Thoracic aorta (tissue), 2 donors: ENCODE measurements at places on chromosomes 3 and 15. TPM values are rescaled to one million over a fixed set of nuclear protein-coding genes. Genes with fewer than 3 reads are reported as not detected.

The ACKR2 gene
- total RNA-seq, result 11.9 TPM

The RAP2B gene
- total RNA-seq, result 12.9 TPM

- H3K4me1 ChIP-seq, result no peaks in the 10 kb centered on the region
- no peak overlapping the region for H3K4me3 ChIP-seq
- DNase-seq, result no peak
- H3K27me3 ChIP-seq, result no peaks in the 10 kb centered on the region
- no peaks in the 10 kb centered on the region for H3K36me3 ChIP-seq
Observed at GRCh38 chr15:31480356-31481025, 153.9 kb downstream of the KLF13 start.

The NEO1 gene
- 72.3 TPM for total RNA-seq

The BCHE gene
- total RNA-seq, result 2.2 TPM

The ACAN gene
- total RNA-seq, result 23.2 TPM

DNA sequence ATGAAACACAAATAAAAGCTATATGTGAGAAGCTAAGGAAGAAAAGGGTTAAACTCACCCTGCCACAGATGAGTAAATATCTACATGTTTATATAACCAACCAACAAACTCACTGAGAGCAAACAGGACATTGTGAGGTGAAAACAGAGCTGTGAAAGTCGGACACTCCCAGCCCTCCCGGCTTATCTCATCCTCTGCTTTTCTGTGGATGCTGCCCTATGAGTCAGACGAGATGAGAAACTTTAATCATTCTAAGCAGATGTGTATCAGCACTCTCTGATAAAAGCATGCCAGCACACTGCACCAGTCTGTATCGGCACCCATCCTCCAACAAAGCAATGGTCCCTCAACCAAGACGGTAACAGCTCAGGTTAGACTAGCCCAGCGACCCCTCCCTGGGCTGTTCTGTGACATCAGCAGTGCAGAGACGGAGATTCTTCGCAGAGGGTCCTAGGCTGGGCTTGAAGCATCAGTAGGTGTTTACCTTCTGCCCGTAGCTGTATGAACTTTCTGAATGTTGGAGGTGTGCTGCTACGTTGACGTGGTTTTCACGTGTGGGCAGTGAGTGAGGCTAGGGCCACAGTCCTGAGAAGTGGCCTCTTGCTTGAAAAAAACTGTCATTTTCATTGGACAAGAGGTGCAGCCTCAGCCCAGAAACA lies 119.8 kb upstream of the ALDH1A3 start:
- no peak for DNase-seq
- no peaks in the 10 kb centered on the region for H3K4me1 ChIP-seq
- no peaks in the 10 kb centered on the region for H3K27me3 ChIP-seq
- no peak overlapping the region for H3K27ac ChIP-seq

DNA sequence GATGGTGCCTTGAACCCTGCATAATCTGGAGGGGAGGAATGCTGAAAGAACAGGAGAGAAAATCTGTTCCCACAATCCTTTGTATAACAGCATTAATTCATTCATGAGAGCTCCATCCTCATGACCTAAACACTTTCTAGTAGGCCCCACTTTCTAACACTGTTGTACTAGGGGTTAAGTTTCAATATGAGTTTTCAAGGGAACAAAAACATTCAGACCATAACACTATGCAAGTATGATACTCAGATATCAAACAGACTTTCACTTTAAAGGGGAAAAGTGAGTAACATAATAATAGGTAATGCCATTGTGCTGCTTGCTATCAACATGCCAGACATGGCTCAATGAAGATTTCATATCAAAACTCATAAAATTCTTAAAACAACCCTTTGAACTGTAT lies 32.4 kb upstream of the PLSCR2 start:
- peaks cover 6% of the 10 kb centered on the region for H3K4me1 ChIP-seq
- no peaks in the 10 kb centered on the region for H3K36me3 ChIP-seq
- no peak for DNase-seq
- H3K4me3 ChIP-seq, result no peak overlapping the region

DNA sequence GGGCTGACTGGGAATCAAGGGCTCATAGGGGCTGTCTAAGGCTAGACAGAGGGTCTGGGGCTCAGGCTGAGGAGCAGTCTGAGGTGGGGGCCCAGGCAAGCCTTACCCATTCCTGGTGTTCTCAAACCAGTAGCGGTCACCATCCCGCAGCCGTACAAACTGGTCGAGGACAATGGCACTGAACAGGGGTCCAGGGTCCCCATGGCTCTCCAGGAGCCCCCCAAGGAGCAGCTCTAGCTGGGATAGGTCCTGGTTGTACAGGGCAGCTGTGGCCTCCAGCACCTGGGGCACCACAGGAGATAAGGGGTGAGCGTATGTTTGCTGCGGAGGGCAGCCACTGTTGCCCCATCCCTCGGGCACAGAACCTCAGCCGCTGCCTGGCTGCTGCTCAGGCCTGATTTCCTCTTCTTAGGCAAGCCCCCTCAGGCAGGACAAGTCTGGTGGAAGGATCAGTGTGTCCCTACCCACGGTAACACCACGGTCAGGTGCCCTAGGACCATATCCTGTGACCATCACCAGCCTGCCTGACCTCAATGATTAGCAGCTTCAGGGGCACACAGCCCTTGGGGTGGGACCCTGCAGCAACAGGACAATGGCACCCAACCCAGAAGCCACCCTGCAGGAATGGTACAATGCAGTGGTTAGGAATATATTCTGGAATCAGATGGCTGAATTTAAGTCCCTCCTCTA lies 5.9 kb downstream of the DUOX2 start:
- no peak for DNase-seq
- H3K4me1 ChIP-seq, result peaks cover 7% of the 10 kb centered on the region
- H3K27me3 ChIP-seq, result peaks cover 5% of the 10 kb centered on the region
- H3K36me3 ChIP-seq, result no peaks in the 10 kb centered on the region
- no peak overlapping the region for H3K27ac ChIP-seq

The WDR49 gene
- 0.41 TPM for total RNA-seq

The CERS3 gene
- total RNA-seq, result not detected

The TMIE gene
- not detected for total RNA-seq

The ZCWPW2 gene
- 0.81 TPM for total RNA-seq

DNA sequence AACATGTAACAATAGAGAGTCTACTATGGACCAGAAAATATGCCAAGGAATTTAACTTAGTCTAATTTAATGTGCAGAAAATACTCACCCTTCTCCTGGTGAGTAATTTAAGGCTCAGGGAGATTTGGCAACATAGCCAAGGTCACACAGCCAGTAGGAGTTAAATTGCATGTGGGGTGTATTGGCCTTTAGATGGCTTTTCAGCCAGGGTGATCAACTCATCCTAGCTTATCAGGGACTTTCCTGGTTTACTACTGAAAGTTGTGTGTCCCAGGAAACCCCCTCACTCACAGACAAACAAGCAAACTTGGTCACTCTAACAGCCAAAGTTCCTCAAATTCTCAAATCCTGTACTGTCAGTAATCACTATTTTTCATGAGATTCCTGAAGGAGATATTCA lies 2.6 kb upstream of the SLC9A9 start:
- H3K4me3 ChIP-seq, result no peak overlapping the region
- DNase-seq, result no peak
- no peaks in the 10 kb centered on the region for H3K36me3 ChIP-seq
- no peak overlapping the region for H3K27ac ChIP-seq
